ENCODE measurements at places on chromosomes 16 and 17. TPM values are rescaled to one million over a fixed set of nuclear protein-coding genes. Genes with fewer than 3 reads are reported as not detected.

Gene C17orf107
- 0.73 TPM for total RNA-seq

Gene CCL14
- 57.5 TPM for total RNA-seq

Gene SPAG7
- total RNA-seq = 58.2 TPM

Gene KRT9
- total RNA-seq = not detected

Gene GLIS2
- total RNA-seq = 5.7 TPM

Gene PTGES3L
- 19.6 TPM for total RNA-seq

Gene CDC6
- total RNA-seq = 2.2 TPM

Gene MRPL45
- total RNA-seq = 23.1 TPM

Gene CEMP1
- 0.40 TPM for total RNA-seq

Gene TEKT3
- not detected for total RNA-seq

Gene FBXW10B
- total RNA-seq = 0.54 TPM

Gene ULK2
- total RNA-seq = 48.7 TPM

Gene NPIPB4
- total RNA-seq = 98.7 TPM

Gene LRRC46
- 0.46 TPM for total RNA-seq

Gene RIPOR1
- total RNA-seq = 76.4 TPM

Gene CA10
- not detected for total RNA-seq

Gene ACLY
- 57.8 TPM for total RNA-seq

Gene ADORA2B
- 0.40 TPM for total RNA-seq

Gene SLC4A1
- 0.54 TPM for total RNA-seq

Gene CES1
- 7.9 TPM for total RNA-seq

Gene SMIM5
- 5.9 TPM for total RNA-seq

Gene RFFL
- 43.8 TPM for total RNA-seq

Gene UQCRC2
- 163 TPM for total RNA-seq

Gene NPIPB12
- 60.7 TPM for total RNA-seq

Gene RAB37
- 2.5 TPM for total RNA-seq

Gene OTOA
- total RNA-seq = not detected

Gene CCL8
- not detected for total RNA-seq

Gene WSCD1
- 3.2 TPM for total RNA-seq

Gene STX1B
- total RNA-seq = 0.54 TPM

Measured in gastroesophageal sphincter (tissue), 4 donors.